ENCODE measurements at places on chromosomes 5 and 9. TPM values are rescaled to one million over a fixed set of nuclear protein-coding genes. Genes with fewer than 3 reads are reported as not detected.

MSX2 gene
- not detected for total RNA-seq

MRNIP gene
- total RNA-seq: 46.2 TPM

INSL6 gene
- total RNA-seq: not detected

GLRA1 gene
- total RNA-seq: not detected

SLCO4C1 gene
- total RNA-seq: 0.35 TPM

OR1Q1 gene
- total RNA-seq: not detected

PCDHA1 gene
- total RNA-seq: not detected

GRCh38 chr5:178165581-178165980 is 11.9 kb upstream of the NHP2 start:
- DNase-seq: no peak

DNA sequence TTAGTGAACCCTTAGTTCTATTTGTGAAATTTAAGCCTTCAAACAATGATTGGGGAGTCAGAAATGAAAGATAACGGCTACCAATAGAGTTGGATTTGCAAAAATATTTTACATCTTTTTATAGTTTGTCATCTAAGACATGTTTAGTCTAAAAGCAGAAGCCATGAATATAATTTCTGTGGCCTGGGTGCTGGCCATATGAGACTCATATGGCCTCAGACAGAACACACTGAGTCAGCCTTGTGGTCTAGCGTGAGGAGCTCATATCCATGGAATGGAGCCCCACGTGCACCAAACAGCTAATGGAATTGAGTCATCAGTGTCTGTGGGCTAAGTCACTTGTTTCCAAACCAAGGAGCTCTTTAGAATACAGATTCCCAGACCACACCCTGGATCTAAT is 240.7 kb upstream of the NREP start:
- DNase-seq: no peak

GRCh38 chr5:143828710-143829109 is 16.7 kb downstream of the HMHB1 start:
- no peak for DNase-seq

- no peak for DNase-seq
These were observed 324.7 kb downstream of the FAM170A start for GRCh38 chr5:119954106-119954505.

- no peak for DNase-seq
These were observed 5.0 kb upstream of the EBF1 start for GRCh38 chr5:159104759-159105144.

DNA sequence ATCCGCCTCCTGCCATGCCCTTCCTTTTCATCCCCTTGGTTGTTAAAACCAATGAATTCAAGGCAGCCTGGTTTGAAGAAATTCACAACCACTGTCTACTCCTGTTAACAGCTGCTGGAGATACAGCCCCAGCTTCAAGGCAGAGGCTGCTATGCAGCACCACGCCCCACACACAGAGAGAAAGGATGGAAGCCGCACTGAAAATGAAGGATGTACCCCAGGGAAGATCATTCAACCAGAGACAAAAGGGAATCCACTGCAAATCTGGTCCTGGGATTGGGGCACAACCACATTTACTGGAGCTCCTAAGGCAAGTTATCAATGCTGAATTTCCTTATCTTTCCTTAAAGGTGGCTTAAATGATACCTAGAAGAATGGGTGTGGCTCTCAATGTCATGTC is 58.7 kb downstream of the DPYSL3 start:
- DNase-seq: no peak

DNA sequence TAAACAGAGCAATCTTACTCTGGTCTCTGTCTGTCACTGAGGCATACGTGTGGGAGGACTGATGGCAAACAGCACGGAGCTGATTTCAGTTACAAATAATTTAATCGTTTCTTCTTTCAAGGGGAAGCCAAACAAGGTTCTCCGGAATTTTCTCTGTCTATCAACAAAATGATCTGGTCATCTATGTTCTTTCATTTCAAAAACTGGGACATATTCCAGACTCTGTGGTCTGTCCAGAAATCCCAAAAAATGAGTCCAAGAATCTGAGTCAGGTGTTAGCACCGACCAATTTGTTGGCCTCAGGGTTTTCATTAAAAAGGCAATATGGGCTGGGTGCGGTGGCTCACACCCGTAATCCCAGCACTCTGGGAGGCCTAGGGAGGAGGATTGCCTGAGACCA is 69.9 kb upstream of the ZNF608 start:
- no peak for DNase-seq

GRCh38 chr5:141095263-141095641 is 837 bp downstream of the PCDHB2 start:
- no peak for DNase-seq

GRCh38 chr5:160133918-160134304 is 14.7 kb upstream of the PWWP2A start:
- DNase-seq: no peak

DNA sequence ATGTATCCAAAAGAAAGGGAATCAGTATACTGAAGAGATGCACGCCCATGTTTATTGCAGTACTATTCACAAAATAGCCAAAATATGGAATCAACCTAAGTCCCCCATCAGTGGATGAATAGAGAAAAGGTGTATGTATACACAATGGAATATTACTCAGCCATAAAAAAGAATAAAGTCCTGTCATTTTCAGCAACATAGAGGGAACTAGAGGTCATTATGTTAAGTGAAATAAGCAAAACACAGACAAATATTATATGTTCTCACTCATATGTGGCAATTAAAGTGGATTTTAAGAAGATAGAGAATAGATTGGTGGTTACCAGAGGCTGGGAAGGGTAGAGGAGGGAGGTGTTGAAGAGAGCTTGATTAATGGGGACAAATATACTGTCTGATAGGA is 88.6 kb downstream of the NIPBL start:
- no peak for DNase-seq

- DNase-seq: no peak
These were observed 254.8 kb upstream of the PPP1R2B start for GRCh38 chr5:156595132-156595787.

- no peak for DNase-seq
These were observed 1.9 kb upstream of the DMRT2 start for GRCh38 chr9:1048231-1048619.

GRCh38 chr5:133445744-133446143 is 166.6 kb downstream of the FSTL4 start:
- DNase-seq: no peak

DNA sequence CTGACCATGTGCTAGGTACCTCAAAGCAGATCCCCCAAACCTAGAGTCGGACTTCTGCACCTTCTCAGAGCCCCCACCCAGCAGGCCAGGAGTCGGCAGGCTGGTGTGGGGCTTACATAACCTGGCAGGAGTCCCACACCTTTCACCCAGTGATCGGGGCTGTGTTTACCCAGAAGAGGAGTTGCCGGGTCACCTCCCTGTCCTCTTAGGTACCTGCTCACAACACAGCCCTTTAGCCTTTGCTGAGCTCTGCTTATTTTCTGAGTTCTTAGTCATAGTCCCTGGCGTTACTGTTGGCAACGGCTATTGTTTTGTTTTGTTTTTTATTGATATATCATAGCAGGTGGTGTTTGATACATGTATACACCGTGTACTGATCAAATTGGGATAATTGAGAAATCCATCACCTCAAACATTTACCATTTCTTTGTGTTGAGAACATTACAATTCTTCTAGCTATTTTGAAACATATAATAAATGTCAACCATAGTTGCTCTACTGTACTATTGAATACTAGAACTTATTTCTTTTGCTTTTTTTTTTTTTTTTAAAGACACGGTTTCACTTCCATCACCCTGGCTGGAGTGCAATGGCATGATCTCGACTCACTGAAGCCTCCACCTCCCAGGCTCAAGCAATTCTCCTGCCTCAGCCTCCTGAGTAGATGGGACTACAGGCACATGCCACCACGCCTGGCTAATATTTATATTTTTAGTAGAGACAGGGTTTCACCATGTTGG is 10.4 kb upstream of the EEIG1 start:
- no peak for DNase-seq

DNA sequence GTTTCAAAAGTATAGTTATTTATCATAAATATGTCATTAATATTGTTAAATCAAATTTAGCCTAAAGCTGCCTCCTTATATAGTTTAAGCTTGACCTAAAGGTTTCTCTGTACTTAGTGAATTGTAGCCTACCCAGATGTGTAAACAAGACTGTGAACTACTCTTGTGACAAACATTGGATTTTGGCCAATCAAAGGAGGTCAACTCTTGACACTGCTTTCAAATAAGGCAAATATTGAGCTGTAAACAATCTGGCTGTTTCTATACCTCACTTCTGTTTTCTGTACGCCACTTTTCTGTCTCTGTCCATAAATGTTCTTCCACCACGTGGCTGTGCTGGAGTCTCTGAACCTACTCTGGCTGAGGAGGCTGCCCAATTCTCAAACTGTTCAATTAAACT is 51.2 kb downstream of the FXN start:
- DNase-seq: no peak

GRCh38 chr5:58444805-58445204 is 15.1 kb downstream of the PLK2 start:
- DNase-seq: no peak
